ENCODE measurements at places on chromosomes 5 and 9.
A peak's percentile ranks its signal among the peaks of the same experiment; 100 is the strongest.

- no peak for DNase-seq
Measured at GRCh38 chr5:11973469-11973868, 69.2 kb upstream of the CTNND2 start.

GRCh38 chr9:13479096-13479495 lies 199.6 kb upstream of the MPDZ start:
- DNase-seq: no peak

GRCh38 chr9:136734837-136735496 lies 7.8 kb downstream of the LCN10 start:
- DNase-seq: no peak

GRCh38 chr5:165232509-165233028 lies 1727.2 kb downstream of the MAT2B start:
- DNase-seq: no peak

GRCh38 chr5:177966839-177967166 lies 29.2 kb downstream of the PROP1 start:
- DNase-seq: no peak

- peak; percentile 79 for DNase-seq
Measured at GRCh38 chr5:36875790-36876298, 725 bp upstream of the NIPBL start.

GRCh38 chr5:41510176-41510831 lies at the start of gene PLCXD3:
Gene PLCXD3 (minus strand): TSS chr5:41510601. CDS start chr5:41510526, 75 bp downstream.
- peak; percentile 34 for DNase-seq

DNA sequence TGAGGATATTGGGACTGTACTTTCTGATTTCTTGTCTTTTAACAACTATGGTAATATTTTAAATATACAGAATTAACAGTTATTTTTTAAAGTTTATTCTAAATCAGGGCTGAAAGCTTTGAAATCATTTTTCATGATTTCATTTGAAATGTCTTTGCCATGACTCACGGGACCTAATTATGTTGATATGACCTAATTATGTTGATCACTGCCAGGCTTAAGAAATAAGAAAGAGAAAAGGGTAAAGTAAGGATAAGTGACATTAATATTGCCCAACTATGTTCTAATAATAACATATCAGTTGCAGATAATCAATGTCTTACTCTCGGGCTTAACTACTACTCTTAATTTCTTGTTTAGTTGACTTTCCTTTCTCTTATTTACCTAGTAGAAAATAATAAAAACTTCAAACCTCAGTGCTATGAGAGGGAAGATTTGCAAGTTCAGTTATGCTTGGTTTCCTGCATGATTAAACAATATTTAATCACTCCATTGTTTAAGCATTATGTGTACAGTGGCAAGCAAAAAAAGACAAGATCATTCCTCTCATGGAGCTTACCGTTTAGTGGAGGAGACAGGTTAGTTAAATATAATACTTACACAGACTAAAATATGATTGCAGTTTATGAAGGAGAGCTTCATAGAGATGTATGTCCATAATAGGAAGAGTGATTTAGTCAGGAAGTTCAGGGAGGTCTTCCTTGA lies 67.0 kb upstream of the EIF4EBP3 start:
- no peak for DNase-seq

DNA sequence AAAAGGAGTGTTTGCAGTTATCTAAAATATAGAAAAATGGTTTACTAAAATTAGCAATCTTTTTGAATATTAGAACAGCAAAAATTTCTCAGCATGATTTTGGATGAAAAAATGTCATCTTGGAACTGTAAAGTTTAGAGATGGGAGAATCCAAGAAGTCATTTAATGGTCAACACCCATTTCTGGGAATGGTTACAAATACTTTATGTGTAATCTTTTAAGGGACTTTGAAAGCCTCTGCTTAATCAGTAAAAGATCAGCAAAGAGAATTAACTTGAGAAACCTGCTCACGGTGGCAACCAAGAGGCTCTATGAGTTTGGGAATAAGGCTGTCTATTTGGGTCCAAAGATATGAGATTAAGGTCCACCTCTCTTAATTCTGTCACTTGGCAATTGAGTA lies 13.0 kb downstream of the C1QTNF3 start:
- DNase-seq: no peak

DNA sequence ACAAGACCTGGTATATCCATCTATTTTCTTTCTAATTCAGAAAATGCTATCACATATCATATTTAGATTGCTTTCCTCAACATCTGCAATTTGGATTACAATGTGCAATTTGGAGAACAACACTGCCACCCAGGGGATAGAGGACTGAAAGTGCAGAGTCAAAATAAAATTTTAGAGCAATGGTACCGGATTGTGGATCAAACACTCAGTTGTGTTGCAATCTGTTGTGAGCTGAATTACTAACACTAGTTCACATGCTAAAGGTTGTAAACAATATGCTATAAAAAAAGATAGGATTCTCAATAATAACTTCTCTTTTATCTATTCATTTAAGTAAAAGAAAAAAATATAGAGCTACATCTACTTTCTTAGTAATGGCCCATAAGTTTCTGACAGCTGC lies 11.9 kb upstream of the SRFBP1 start:
- no peak for DNase-seq

- no peak for DNase-seq
Measured at GRCh38 chr9:75422944-75423522, 334.7 kb downstream of the OSTF1 start.

- DNase-seq: no peak
Measured at GRCh38 chr5:95846554-95847260, 24.2 kb upstream of the GLRX start.

GRCh38 chr5:21689587-21689986 lies 1163.6 kb downstream of the CDH12 start:
- no peak for DNase-seq

- no peak for DNase-seq
Measured at GRCh38 chr9:129698254-129698757, 32.9 kb downstream of the PRRX2 start.

GRCh38 chr5:78899922-78900362 lies 85.2 kb downstream of the ARSB start:
- no peak for DNase-seq
